Liver (tissue), 10 donors: ENCODE measurements at places on chromosomes 12 and 14.

GRCh38 chr12:104025771-104026170 is 24.2 kb downstream of the GLT8D2 start:
- DNase-seq = no peak

DNA sequence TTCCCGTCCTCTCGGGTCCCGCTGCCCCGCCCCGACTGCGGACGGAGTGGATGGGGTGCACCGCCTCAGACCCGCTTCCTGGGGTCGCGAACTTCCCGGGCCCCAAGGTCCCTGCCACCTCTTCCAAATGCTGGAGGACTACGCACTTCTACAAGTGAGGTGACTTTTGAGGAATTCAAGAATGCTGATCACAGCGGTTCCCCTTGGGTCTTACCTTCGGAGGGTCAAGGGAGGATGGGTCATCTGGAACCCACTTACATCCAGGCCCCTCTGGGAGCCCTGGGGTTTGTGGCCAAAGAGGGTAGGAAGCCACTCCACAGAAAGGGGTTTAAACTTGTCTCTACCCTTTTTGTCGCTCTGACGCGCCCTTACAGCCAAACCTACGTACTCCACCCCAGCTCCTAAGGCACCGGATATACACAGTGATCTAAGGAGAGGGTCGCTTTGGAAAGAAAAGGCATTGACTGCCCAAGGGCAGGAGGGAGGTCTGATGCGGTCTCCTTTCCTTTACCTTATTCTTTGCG is 532 bp upstream of the PRKD1 start:
- no peak for DNase-seq

DNA sequence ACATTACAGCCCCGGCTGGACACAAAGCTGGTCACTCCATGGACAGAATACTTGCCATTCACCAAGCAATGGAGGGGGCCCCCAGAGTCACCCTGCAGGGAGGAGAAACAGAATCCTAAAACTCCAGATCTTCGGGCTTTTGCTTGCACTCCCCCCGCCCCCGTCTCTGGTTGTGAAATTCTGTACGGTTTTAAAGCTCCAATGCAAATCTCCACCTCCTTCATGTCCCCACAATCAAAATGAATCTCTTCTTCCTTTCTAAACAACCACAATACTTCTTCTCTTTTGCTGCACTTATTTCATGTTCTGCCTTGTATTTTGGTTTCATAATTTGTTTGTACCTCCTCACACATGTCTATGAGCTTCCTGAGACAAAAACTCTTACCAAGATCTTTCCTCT is 5.8 kb upstream of the BIN2 start:
- no peak for DNase-seq

DNA sequence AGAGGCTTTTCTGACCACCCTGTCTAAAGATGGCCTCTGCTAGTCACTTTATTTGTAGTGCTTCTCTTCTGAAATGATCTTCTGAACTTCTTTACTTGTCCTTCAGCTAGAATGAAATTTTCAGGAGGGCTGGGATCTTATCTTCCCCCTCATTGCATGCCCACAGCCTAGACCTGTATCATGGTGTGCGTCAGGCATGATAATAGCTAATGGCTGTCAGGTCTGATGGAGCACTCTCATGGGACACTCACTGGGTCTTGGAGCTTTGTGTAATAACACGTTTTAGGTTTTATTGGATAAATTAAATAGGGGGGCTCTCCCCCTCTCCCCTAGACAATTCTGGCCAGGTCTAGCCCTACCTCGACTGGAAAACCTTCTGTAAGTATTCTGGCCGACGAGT is 97.1 kb upstream of the NRXN3 start:
- no peak for DNase-seq

DNA sequence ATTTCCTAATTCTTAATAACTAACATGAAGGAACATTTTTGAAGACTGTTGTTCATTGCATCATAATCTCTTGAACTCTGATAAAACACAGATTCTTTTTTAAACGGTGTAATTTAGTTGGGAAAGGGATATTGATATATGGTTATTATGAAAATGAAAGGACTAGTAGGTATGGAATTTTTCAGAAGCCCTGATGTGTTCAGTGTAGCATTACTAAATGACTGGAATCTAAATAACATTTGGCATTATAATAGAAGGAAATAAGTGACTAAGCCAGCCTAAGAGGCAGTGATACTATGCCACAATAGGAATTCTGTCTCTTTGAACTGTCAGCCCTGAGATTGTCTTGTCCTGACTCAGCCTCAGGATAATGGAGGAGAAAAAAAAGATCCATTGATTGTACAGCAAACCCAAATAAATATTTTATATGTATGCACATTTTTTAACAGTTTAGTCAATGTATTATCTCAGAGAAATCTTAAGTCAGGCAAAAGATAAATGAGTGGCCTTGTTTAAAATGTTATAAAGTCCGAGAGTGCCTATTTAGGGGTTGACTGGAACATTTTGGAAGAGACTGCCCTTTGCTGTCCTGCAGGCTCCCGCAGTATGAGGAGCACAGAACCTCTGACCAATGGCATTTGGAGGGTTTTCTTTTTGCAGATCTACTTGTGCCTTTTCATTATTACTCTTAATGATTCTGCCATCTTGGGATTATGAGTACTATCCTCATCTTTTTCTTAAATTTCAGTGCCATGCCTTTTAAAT is 271.2 kb downstream of the EGLN3 start:
- DNase-seq = no peak

DNA sequence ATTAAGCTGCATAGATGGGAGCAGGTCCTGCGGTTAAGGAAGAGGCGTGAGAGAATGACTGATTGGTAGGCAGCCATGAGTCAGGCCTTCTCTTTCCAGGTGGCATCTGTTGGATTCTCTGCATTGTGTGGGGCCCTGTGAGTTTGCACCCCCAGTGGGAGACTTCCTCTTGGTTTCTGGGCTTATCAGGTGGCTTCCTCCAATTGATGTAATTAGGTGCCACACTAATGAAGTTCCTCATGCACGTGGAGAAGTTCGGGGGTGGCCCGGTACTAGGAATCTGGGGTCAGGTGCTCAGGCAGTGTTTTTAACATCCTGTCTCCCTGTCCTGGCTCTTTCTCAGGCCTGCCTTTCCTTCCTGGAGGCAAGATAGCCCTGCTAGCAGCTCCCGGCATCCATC is 765.1 kb upstream of the TMEM132C start:
- no peak for DNase-seq

- DNase-seq = no peak
Observed at GRCh38 chr12:119157978-119158377, 20.8 kb upstream of the HSPB8 start.

DNA sequence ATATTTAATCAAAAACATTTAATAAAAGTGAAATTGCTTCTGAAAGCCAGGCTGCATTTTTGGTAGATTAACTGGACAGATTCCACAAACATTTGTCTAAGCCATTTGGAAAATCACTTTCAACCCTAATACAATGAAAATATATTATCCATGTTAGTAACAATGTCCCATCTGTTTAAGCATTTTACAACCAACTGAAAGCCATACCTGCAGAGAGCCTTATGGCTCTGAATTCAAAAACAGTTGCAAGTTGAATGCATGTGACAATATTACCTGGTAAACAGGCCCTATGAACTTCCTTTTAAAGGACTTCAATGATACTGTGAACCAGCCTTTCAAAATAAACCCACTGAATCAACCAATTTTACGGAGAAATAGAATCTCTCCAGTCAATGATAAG is 468.1 kb downstream of the BTG1 start:
- DNase-seq = no peak

- DNase-seq = no peak
Observed at GRCh38 chr12:17301544-17301943, 695.6 kb upstream of the LMO3 start.

- DNase-seq = no peak
Observed at GRCh38 chr12:110176745-110177144, 52.6 kb downstream of the IFT81 start.

DNA sequence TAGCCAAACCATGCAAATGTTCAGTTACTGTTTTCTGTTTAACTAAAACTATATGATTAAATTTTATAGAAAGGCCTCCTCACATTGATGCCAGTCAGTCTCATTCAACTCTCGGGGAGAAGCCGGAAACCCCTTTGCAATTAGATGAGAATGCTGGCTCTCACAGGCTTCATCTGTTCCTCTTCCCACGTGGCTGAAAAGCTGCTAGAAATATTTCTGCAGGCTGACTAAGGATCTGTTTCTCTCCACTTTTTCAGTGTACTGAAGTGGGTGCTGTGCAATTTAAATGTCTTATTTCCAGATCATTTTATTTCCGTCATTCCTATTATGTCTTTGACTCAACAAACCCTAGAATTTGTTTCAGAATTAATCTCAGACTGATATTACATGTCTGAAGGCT is 17.4 kb upstream of the KCNH3 start:
- DNase-seq = no peak

- no peak for DNase-seq
Observed at GRCh38 chr14:38243696-38244240, 12.1 kb downstream of the CLEC14A start.
